ENCODE measurements at places on chromosomes 12 and 14. TPM values are rescaled to one million over a fixed set of nuclear protein-coding genes. Genes with fewer than 3 reads are reported as not detected.

FAM181A gene
- total RNA-seq, result not detected

KRT77 gene
- total RNA-seq, result not detected

CPNE8 gene
- total RNA-seq, result 21.2 TPM

PCED1B gene
- total RNA-seq, result 3.2 TPM

RHEBL1 gene
- total RNA-seq, result 0.64 TPM

METTL25 gene
- 9.0 TPM for total RNA-seq

CIDEB gene
- total RNA-seq, result 1.3 TPM

CLEC14A gene
- 2.3 TPM for total RNA-seq

TGFB3 gene
- 7.7 TPM for total RNA-seq

CHD8 gene
- 59.3 TPM for total RNA-seq

SLCO1B1 gene
- not detected for total RNA-seq

PTPRQ gene
- total RNA-seq, result 0.32 TPM

SVOP gene
- total RNA-seq, result not detected

AQP5 gene
- total RNA-seq, result not detected

CCDC175 gene
- total RNA-seq, result not detected

EFCAB11 gene
- 5.2 TPM for total RNA-seq

SIRT4 gene
- total RNA-seq, result 1.6 TPM

SMIM41 gene
- 0.43 TPM for total RNA-seq

All from fibroblast of villous mesenchyme (primary cell).